ENCODE measurements at places on chromosomes 2 and 18.
A peak's percentile ranks its signal among the peaks of the same experiment; 100 is the strongest.

GRCh38 chr2:214577769-214578168 is 166.9 kb downstream of the VWC2L start:
- no peak for DNase-seq

DNA sequence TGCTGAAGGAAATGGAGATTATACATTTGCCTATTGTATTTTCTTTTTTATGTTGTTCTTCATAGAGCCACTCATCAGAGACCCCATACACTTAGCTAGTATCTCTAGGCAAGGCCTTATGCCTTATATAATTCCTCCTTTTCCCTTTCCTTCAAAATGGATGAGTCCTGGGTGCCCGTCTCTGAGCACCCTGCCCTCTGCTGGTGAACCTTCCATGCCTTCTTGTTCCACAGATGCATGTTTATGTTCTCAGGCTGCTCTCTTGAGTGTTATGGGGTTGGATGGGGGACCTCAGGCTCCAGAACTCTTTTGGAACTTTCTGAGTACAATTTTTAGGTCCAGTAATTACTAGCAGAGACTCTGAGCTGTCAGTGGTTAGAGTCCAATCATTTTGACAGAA is 368.6 kb upstream of the SPRED2 start:
- no peak for DNase-seq

- DNase-seq, result no peak
Observed at GRCh38 chr2:49032126-49032525, 122.2 kb downstream of the FSHR start.

- DNase-seq, result peak; percentile 76
Observed at GRCh38 chr18:44679914-44680272, 795 bp upstream of the SETBP1 start.

- DNase-seq, result no peak
Observed at GRCh38 chr2:133377599-133377998, 190.7 kb downstream of the NCKAP5 start.

DNA sequence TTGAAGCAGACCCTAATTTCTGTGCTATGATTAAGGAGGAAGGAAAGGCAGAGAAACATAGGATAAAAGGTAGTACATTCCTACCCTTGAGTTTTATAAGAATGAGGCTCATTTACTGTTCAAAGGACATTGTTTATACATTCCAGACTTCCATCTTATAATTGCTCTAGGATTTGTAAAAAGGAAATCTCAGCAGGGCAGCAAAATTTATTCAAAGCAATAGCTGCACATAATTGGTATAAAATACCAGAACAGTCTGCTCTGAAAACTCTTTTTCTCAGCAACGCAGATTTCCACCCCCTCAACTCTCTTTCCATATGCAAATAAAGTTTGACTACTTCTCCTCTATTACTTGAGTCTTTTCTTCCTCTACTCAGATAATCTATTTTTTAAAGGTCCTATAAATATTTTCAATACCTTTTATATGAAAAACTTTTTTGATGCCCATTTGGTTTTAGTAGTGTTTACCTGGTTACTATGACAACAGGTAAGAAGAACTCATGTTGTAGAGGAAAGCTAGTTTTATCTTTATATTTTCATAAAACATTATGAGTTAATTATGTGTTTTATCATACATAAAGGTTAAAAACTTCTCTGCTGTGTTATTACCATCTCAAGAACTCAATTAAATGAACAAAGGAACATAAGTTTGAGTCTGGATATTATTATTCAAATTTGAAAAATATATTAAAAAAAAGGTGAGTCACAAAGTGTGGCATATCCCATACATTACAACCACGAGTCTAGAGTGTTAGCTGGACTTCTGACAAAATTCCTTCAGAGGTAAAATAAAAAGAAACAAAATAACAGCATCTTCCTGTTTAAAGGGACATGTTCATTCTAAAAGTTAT is 19.9 kb downstream of the RBMS1 start:
- DNase-seq, result no peak

GRCh38 chr2:200270732-200271131 is 35.8 kb upstream of the SPATS2L start:
- DNase-seq, result no peak

DNA sequence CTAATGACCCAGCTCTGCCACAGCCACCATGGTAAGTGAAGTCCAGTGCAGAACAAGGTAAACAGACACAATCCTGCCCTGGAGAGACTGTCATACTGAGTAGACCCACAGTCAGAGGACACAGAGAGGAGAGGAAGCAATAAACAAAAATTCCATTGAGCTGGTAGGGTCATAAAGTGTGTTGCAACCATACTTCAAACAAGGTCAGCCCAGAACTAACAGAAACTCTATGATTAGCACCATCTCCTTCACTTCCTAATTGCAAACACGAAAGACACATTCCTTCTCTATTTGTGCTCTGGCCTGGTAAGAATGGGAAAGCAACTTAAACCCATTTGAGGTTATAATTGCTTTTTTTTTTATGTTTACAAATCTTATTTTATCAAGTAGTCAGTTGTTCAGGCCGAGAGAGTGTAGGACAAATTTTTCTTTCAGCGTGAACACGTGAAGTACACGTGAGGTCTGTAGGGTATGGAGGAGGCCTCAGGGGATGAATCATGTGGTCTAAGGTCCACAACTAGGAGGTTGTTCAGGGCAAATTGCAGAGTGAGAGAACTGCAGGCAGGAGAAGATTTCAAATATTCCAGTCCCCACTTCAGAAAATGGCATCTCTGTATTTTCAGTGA is 71.4 kb upstream of the GLS start:
- DNase-seq, result no peak

DNA sequence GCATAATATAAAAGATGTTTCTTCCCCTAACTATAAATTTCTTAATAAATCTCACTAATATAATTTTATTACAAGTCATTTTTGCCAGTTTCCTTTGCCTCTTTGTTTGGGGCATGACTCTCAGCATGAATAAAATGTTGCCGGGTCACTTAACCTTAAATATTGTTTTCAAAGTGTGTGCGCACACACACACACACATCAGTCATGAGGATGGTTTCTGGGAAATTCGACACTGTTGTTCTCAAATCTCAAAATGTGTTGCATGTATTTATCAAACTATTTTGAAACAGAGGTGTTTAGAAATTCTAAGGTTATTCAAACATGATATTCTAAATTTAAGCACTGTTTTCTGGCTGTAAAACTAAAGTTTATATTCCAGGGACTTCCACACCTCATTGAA is 31.5 kb downstream of the FAP start:
- no peak for DNase-seq

DNA sequence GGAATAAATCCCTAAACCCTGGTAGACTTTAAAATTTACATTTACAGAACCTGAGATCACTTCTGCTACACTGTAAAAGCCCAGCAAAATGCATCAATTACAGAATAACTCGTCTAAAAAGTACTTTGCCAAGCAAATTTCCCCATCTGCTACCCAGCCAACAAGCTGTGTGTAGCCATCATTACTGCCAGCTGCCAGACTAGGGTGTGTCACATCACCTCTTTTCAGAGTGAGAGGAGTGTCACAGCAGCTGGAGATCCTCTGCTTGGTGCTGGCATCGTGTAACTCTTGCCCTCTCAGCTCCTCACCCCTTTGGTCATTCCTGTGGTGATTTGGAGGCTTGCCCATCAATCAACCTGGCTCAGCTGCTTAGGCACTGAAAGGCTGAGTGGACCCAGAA is 340.4 kb upstream of the MMADHC start:
- peak; percentile 7 for DNase-seq

- no peak for DNase-seq
Observed at GRCh38 chr2:52810460-52810859, 957.1 kb upstream of the CHAC2 start.

GRCh38 chr2:3097804-3098203 is 279.8 kb downstream of the EIPR1 start:
- no peak for DNase-seq

DNA sequence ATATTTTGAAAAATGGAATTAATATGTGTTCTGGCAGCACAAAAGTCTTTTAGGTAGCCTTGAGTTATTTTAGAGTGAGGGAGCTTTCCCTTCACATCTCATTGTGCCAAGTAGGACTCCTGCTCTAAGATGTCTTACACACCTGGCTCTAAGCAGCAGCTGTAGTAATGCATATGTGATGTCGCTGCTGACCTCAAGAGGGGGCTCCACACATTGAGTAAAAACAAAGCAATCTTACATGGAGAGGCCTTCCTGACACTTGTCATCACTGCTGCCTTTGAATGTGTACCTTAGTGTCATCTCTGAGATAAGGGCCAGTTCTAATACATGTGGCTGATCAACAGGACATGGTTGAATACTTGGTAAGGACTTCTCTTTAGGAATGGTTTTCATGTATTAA is 75.8 kb downstream of the ACTR3 start:
- peak; percentile 24 for DNase-seq

- no peak for DNase-seq
Observed at GRCh38 chr2:177852389-177852788, 220.2 kb downstream of the PDE11A start.

DNA sequence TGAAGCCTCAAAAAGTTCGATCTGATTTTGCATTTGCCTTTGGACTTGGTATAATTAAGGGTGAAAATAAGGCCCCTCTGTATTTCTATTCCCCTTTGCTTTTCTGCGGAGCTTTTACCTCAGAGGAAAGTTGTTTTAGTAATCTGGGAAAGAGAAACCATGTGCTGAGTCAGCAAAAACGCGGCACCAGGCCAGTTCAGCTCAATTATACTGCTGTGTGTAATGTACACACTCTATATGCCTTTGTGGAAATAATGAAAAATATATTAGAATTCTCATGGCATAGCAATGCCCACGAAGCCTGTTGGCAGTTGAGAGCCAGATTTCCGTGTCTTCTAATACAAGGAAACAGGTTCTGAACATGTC is 161.9 kb upstream of the SIX2 start:
- no peak for DNase-seq

DNA sequence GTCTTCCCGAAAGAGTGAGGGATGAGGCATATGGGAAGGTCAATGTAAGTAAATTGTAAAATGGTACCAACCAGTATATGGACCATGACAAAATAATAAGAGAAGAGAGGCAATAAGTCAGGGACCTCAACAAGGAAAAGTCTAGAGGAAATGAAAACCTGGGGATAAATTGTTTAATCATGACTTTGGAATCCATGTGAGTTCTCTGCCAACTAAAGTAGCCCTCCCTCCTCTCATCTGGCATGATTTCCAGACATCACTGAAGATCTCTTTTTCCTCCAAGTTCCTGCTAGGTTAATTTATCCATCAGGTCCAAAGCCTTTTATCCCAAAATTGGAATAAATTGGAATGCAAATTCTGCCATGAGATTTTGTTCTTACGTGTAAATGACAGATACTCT is 417.9 kb downstream of the NRXN1 start:
- DNase-seq, result no peak

- no peak for DNase-seq
Observed at GRCh38 chr18:8031496-8031895, 464.4 kb downstream of the PTPRM start.

- DNase-seq, result no peak
Observed at GRCh38 chr2:157311706-157312105, 13.9 kb downstream of the ERMN start.

DNA sequence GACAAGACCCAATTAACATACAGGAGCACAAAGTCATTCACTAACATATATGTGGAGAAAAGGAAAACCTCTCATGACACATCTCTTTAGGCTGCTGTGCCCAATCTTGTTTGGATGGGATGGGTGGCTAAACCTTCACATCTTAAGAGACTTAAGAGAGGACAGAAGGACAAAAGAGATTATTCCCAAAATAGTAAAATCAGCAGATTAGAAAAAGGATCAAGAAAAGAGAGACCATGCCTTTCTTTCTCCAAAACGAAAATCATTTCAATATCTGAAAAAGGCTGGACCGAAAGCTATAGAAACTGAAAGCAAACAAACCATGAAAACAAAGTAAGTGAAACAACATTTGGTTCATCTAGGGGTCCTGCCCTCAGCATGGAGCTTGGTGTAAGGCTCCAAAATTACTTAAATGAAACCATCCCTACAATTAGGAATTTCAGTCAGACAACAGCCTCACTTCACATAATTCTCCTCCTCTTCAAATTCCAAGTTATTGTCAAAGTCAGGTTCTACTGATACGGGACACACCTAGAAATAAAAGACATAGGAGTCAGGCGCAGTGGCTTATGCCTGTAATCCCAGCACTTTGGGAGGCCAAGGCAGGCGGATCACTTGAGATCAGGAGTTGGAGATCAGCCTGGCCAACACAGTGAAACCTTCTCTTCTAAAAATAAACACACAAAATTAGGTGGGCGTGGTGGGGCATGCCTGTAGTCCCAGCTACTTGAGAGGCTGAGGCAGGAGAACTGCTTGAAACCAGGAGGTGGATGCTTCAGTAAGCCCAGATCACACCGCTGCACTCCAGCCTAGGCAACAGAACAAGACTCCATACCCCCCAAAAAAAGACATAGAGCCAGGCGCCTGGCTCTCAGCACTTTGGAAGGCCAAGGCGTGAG is 5.2 kb downstream of the STARD7 start:
- DNase-seq, result no peak
